ENCODE measurements at places on chromosomes 16 and 17.
A peak's percentile ranks its signal among the peaks of the same experiment; 100 is the strongest.

DNA sequence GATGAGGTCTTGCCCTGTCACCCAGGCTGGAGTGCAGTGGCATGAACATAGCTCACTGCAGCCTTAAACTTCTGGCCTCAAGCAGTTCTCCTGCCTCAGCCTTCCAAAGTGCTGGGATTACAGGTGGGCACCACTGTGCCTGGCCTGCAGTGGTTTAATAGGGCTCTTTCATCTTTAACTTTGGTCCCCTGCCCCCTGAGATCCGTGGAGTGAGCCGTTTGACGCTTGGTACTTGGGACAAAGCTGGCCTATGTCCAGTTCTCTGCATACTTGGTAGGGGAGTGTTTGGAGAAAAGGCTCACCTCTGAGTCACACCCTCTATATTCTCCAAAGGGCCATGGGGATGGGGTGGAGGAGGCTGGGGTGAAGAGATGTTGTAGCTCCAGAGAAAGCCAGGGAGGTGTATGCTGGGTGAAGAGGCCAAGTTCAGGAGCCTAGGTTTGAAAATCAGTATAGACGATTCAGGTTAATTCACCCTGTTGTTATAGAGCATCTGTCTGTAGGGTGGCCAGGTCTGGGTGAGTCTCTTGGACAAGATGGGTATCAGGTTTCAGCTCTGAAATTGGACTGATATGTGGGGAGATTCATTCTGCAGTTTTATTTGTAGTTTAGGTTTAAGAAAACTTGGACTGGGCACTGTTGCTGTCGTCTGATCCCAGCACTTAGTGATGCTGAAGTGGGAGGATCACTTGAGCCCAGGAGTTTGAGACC lies 17.6 kb downstream of the ABCC1 start:
- peak; percentile 84 for DNase-seq

- DNase-seq = no peak
Observed at GRCh38 chr16:12426122-12426521, 377.6 kb downstream of the CPPED1 start.

GRCh38 chr16:3045758-3046640 lies at the start of gene MMP25:
Gene MMP25, plus strand, starts transcription at chr16:3046561. Its CDS starts 357 bp downstream, at chr16:3046918.
- no peak for DNase-seq

GRCh38 chr17:79748295-79749099 lies 17.8 kb downstream of the ENPP7 start:
- DNase-seq = no peak

DNA sequence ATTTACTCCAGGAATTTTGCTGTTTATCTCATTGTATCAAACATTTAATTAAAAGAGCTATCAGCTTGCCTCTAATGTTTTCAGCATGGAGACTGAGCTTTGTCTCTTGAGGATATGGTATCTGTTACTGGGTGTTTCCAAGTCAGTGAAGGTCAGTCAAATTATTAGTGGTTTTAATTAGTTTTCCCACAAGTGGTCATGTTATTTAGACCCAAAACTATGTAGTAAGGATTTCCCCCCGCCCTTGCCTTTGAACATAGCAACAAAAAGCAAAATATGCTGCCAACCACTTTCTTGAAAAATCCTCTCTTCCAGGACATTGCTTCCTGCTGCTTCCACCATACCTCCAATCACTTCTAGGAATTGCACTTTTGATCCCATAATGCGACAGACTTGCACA lies 355.6 kb downstream of the GRIN2A start:
- DNase-seq = no peak

- peak; percentile 73 for DNase-seq
Observed at GRCh38 chr17:385178-385835, 32.7 kb upstream of the RPH3AL start.

- no peak for DNase-seq
Observed at GRCh38 chr17:40483679-40484078, 17.7 kb downstream of the TNS4 start.

GRCh38 chr16:21952040-21952792 lies 945 bp upstream of the UQCRC2 start:
- DNase-seq = peak; percentile 81
